ENCODE measurements at places on chromosomes 1 and 21.

- peak; percentile 66 for DNase-seq
Observed at GRCh38 chr1:81670286-81670685, 130.4 kb upstream of the ADGRL2 start.

GRCh38 chr1:88035578-88035977 is 648.5 kb upstream of the PKN2 start:
- DNase-seq = no peak

GRCh38 chr1:107653005-107653404 is 312.0 kb downstream of the VAV3 start:
- DNase-seq = no peak

DNA sequence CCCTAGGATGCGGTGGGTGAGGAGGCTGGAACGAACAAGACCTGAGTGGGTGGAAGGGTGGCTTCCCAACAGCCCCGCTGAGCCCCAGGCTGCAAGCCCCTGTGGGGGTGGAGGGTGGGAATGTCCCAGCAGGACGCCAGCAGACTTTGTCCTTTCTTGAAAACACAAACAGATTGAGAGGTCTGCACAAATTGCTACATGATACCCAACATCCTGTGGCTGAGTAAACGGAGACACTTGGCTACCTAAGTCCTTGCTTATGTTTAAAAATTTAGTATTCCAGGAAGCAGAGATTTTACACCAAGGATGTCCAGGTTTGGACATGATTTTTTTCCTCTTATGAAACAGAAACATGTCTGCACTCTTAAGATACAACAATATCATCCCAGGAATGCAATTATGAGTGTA is 11.8 kb upstream of the F3 start:
- peak; percentile 59 for DNase-seq

- DNase-seq = no peak
Observed at GRCh38 chr1:23436520-23437354, 12.2 kb upstream of the TCEA3 start.

DNA sequence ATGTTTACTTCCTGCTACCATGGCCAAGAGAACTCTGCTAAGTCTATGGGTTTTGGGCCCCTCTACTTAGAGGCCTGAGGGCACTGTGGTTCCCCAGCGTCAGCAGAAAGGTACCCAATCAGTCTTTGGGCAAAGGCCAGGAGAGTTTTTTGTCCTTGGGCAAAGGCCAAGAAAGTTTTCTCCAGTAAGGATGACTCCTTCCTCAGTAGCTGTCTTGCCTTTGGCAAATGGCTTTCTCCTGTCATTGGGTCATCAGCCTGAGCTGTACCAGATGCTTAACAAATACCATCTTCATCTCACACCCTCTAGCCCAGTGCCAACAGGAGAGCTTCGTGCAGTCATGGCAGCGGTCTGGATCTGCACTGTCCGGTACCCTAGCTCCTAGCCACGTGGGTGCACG is 199.3 kb upstream of the TMEM51 start:
- peak; percentile 73 for DNase-seq

DNA sequence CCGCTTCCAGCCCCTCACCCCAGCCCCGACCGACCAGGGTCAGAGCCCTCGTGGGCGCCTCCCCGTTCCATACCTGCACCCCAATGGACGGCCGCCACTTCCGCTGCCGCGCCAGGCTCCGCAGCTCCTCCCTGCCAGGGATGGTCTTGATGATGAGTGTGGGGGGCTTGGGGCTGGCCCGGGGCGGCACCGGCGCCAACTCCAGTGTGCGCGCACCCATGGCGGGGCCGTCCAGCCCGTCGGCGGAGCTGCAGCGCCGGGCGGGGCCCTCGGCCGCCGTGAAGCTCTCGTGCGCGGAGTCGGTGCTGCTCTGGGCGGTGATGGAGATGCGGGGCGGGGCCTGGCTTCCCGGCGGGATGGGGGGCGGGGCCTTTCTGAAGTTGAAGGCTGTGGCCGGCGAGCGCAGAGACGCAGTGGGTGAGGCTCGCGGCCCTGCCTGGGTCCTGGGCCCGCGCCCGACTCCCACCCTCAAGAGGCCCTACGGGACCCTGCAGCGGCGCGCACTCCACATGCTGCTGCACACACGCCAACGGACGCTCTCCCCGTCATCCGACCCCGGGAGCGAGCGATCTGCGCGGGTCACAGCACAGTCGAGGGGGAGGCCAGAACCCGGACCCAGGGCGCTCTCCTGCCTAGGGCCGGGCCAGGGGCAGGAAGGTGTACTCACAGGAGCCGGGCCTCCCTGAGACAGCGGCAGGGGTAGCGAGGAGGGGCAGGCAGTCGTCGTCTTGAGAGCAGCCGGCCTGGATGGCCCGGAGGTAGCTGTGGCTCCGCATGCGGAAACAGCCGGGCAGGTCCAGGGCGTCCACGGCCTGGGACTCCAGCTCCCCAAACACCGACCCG is 26.1 kb upstream of the SMIM12 start:
- DNase-seq = no peak

DNA sequence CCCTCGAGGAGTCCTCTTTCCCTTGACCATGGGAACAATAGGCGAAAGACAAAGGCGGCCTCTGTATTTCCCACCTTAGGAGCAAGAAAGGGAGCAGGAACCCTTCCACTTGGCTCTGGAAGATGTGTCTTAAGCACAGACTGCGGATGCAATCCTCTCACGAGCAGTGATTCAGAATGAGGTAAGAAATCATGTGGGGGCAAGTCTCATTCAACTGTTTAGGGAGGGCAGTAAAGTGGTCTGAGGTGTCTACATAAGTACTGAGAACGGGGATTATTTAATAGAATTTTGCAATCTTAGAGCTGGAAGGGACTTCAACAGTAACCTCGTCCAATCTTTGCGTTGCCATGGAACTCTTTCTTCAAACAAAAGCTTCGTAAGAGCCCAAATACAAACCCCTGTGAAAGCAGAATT is 1.6 kb upstream of the DYRK3 start:
- no peak for DNase-seq

DNA sequence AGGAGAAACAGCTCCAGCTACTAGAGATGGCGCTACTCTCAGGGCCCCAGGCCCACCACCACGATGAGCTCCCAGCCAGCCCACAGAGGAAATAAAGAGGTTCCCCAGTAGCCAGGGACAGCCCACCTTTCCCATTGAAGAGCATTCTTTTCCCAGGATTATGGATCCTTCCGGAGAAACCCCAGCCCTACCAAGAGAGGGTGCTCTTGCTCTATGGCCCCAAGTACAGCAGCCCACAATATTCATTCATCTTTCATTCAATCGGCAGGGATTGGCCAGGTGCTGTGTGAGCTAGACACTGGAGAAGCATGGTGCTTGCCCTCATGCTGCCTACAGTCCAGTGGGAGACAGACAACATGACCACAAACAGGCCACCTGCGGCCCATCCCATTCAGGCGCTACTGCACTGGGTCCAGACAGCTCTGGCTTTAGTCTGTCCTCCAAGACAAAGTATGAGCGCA is 29.9 kb downstream of the PMVK start:
- no peak for DNase-seq

GRCh38 chr1:54111624-54112023 is 41.2 kb downstream of the CDCP2 start:
- DNase-seq = no peak

All from breast epithelium (tissue), 4 donors.